Ecto neural progenitor cell (in vitro differentiated cells): ENCODE measurements at places on chromosomes 2 and 18.

DNA sequence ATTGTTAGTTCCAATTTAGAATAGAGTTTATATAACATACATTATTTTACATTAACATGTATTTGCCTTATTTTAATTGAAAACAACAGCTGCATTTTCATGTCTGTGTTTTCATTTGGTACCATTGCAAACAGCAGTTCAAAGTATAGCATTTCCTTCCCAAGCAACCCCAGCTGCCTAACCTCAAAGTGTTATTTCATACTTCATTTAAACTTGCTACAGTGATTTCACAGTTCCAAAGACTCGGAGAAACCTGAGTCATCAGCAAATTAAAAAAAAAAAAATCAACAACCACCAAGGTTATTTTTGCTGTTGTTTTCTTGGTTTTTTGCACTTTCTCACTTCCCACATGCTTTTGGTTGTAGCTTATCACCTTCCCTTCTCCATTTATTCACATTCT lies 236.5 kb upstream of the SPHKAP start:
- DNase-seq, result no peak

DNA sequence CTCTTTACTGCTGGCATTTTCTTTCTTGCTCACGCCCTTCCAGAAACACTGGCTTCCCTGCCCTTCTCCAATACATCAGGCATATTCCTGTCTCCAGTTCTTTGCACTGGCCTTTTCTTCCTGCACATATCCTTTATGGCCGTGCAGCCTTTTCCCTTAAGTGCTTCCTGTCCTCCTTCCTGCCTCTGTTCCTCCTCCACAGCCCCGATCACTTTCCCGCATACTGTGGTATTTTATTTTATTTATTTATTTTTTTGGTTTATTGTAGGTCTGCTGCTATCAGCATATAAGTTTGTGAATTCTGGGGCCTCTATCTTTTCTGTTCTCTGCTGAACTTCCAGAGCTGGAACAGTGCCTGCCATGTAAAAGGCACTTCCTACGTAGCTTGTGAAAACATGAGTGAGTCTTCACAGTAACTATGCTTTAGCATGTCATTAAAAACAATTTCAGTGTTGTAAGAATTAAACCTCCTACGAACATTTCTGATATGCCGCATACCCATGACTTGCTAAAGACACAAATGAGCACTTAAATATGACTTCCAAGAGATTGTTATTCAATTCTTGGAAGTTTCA lies 289.1 kb downstream of the TRIB2 start:
- DNase-seq, result no peak

DNA sequence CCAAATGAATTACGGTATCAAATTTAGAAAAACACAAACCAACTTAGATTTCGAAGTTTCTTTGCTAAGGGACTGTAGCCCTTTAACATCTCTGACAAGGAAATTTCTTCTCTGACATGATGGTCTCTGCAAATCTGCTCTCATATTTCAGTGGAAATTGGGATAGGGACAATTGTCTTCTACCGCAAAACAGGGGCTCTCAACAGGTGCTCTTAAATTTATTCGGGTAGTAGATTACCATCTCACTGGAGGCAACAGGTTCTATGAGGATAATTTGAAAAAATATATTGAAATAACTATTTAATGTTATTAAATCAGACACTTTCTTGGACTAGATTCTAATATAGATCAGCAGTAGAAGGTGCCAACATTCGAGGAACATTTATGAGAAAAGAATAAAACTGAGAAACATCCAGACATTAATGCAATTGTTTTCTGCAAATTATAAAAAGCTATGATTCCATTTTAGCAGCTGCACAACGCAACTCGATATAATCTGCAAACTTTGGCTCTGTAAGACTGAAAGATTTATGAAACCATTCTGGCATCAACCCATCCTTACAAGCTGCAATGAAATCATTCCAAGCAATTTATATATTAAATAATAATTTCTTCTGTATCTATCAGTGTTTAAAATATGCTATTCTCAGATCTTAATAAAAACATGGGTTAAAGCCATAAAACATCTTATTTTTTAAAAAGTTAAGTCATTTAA lies 10.0 kb upstream of the BCL2 start:
- DNase-seq, result no peak

GRCh38 chr2:224111576-224111975 lies 72.5 kb upstream of the SERPINE2 start:
- DNase-seq, result no peak

DNA sequence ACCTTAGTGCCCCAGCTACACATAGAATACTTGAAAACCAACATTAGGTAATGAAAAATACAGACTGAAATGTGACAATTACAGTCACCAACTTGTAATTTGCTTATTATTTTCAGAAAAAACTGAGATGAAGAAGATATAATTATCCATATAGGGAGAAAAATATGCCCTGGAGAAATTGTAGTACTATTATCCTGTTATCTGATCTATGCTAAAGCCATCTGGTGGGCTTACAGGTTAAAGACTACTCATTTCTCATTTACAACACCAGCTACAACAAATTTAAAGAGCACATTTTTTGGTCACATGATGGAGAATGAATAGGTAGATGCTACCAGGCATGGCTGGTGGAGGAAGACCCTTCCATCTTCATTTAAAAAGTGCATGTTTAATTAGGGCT lies 79.6 kb upstream of the NYAP2 start:
- DNase-seq, result no peak
